Uterus (tissue), 4 donors: ENCODE measurements at places on chromosomes 13 and 19. TPM values are rescaled to one million over a fixed set of nuclear protein-coding genes. Genes with fewer than 3 reads are reported as not detected.
A peak's percentile ranks its signal among the peaks of the same experiment; 100 is the strongest.

Gene TUBA3C
- not detected for total RNA-seq

GRCh38 chr19:47210689-47211316 lies 20.2 kb downstream of the BBC3 start:
- peak; percentile 90 for DNase-seq

DNA sequence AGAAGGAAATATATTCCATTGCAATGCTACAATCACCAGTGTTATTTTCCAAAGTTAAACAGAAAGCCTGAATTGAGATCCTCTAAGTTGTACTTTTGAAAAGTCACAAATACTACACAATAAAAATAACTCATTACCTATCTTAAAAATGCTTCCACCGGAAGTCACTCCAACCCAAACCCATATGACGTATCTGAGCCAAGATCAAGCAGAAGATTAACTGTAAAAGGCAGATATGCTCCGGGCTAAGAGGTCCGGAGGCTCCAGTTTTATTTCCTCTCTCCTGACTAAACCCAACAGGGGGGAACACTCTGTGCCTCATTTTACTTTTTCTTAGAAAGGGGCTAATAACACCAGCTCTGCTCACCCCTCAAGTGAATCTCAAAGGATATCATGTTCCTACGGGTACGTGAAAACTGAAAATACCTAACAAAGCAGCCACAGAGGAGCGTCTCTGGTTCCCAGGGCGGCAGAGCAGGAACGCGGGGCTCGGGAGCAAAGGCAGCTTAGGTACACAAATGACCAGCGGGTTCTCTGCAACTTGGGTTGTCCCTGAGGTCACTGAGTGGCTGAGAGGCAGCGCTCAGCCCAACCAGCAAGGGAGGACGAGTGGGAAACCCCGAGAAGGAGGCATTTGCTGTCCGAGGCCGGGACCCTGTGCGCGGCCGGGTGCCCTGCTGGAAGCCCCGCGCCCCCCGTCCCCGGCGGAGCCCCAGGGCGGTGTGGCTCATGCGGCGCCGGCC lies 750 bp downstream of the RAB20 start:
- no peak for DNase-seq

DNA sequence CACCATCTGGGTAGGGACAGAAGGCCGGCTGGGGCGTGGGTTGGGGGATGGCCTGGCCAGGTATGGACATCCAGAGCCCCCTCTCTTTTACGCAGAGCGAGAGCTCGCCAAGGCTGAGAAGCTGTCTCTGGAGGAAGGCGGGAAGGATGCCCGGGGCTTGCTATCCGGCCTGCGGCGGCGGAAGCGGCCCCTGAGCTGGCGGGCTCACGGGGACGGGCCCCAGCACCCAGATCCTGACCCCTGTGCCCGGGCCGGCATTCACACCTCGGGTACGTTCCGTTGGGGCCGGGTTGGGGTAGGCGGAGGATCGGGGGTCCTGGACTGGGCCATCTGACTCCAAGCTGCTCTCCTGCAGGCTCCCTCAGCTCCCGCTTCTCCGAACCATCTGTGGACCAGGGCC lies 8.7 kb upstream of the SCN1B start:
- DNase-seq, result no peak

DNA sequence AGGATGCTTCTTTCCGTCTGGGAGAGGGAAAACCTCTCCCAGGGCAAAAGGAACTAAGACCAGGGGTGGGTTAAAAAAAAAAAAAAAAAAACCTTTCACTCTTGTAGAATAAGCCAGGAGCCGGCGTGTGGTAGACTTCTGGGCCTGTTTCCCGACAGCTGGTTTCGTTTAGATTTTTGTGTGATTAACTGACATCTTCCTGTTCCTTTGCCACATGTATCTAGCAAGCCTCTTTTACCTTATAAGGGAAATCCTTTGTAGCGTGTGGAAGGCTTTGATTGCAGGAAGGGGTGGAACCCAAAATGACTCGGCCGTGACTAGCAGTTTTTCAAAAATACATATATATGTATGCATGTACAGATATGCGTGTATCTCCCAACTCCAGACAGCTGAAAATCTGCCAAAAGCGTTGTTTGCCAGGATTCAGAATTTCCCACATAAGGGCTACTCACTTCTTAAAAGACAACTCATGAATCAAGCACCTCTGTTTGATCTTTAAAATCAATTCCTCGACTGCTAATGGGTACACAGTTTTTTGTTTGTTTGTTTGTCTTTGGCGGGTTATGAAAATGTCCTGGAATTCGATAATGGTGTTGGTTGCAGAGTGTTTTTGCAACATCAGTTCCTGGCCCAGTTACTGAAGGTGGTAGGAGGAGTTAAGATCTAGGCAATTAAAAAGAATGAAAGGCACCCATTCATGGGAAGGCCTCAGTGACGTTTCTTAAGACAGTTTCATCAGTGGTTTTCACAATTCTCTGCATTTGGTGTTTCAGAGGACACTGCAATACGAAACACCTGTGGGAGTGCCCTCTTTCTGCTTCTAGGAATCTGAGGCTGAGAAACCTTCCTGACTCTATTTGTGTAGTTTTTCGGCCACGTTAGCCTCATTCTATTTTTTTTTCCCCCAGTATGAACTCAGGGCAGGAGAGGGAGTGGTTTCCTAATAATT lies 2.7 kb downstream of the TPM4 start:
- DNase-seq, result peak; percentile 94
